ENCODE measurements at places on chromosomes 2 and 18.

DNA sequence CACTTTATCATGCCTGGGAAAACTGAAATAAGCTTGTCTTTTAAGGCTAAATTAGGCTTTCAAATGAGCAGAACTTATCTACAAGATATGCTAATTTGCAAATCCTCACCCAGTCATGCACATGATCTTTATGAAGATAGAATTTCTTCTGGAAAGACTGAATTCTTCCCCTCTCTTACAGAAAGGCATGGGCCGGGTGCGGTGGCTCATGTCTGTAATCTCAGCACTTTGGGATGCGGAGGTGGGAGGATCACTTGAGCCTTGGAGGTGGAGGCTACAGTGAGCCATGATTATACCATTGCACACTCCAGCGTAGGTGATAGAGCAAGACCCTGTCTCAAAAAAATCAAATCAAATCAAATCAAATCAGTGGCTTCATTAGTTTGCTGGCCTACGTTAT lies 11.7 kb upstream of the FOXI3 start:
- no peak for DNase-seq

GRCh38 chr2:69191634-69192033 lies 178.7 kb downstream of the ANTXR1 start:
- no peak for DNase-seq

- no peak for DNase-seq
Observed at GRCh38 chr2:90069290-90069894, 1377.9 kb downstream of the RPIA start.

GRCh38 chr2:106038601-106039375 lies 155.3 kb downstream of the UXS1 start:
- no peak for DNase-seq

DNA sequence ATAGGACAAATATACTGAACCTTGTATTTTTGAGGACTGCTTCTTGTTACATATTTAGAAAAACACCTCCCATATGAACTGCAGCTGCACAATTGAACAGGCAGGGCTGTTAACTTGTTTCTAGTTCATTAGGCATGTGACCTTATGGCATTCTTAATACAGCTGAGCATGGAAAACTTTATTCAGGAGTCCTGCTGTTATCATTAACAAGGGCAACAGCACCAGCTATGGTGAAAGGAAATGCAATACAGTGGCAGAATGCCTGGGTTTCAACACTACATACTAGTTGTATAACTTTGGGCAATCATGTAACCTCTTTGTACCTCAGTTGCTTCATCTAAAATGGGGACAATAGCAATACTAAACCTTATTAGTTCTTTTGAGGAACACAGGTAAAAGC lies 71.8 kb downstream of the GDF7 start:
- no peak for DNase-seq

DNA sequence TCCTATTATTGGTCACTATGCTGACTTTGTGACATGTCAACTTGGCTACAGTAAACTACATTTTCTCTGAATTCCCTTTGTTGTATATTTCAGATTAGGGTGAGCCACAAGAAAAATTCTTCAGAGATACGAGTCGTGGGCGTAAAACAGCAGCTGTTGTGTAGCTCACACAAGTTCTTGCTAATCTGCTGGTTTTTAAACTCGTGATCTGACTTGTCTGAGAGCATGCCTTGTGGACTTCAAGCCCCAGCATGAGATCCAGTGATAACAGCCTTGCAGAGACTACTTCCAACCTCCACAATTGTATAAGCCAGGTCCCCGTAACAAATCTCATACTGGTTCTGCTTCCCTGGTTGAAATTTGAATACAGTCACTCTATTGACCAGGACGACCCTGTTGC lies 259.8 kb upstream of the LYPD1 start:
- DNase-seq, result no peak

GRCh38 chr18:23071285-23071684 lies 64.0 kb upstream of the CABLES1 start:
- no peak for DNase-seq

DNA sequence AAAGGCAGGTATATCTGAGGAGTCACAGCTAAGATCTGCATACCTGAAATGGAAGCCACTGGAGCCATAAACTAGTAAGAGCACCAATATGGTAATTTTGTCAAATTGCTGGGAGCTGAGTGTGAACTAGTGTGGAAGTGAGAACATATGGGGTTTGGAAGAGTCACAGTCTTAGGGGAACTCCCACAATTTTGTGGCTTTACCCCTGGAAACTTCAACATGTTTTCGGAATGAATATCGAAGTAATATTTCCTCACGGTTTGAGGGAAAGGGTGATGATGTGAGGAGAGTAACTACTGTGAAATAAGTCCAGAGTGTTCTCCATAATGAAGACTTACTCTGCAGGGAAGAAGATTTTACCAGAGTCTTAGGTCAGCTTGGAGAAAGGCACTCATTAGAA lies 565.9 kb downstream of the RIT2 start:
- no peak for DNase-seq

DNA sequence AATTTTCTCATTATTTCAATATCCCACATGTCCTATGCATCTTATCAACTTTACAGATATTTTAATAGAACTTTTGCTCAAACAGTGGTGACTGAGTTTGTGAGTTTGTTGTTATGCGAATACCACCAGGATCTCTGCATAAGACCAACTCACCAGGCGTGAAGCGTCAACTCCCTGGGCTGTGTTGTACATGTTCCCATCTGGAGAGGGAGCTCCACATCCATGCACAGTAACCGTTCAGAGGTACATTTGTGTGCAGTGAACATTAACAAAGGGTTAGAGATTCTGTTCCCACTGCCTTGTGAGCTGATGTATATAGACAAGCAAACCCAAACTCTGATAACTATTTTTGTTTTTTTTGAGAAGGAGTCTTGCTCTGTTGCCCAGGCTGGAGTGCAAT lies 188.7 kb downstream of the MYT1L start:
- no peak for DNase-seq

GRCh38 chr2:235142601-235143000 lies 190.8 kb downstream of the SH3BP4 start:
- no peak for DNase-seq

DNA sequence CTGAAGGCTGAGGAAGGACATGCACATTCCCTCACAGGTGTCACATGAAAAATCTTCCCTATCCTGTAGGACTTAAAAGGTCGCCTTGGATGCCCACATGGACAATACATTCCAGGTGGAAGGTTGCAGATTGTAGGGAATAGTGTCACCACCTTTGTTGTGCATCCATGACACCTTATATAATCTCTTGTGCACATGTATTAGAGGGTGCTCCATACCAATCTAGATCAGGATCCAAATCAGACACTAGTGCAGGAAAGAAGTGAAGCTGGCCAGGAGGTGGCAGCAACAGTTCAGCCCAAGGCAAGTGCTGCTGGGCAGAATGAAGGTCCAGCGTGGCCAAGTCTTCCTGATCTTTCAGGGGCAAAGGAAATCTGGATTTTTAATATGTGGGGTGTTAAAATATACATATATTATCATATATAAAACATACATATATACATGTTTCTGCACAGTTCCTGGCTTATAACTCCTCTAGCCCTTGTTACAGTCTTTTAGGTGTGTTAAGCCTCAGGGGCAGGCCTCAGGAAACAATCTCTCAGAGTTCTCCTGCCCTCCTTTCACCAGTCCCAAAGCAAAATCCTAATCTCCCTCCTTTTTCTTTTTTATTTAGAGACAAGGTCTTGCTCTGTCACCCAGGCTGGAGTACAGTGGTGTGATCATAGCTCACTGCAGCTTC lies 16.6 kb downstream of the NIF3L1 start:
- peak; percentile 52 for DNase-seq

DNA sequence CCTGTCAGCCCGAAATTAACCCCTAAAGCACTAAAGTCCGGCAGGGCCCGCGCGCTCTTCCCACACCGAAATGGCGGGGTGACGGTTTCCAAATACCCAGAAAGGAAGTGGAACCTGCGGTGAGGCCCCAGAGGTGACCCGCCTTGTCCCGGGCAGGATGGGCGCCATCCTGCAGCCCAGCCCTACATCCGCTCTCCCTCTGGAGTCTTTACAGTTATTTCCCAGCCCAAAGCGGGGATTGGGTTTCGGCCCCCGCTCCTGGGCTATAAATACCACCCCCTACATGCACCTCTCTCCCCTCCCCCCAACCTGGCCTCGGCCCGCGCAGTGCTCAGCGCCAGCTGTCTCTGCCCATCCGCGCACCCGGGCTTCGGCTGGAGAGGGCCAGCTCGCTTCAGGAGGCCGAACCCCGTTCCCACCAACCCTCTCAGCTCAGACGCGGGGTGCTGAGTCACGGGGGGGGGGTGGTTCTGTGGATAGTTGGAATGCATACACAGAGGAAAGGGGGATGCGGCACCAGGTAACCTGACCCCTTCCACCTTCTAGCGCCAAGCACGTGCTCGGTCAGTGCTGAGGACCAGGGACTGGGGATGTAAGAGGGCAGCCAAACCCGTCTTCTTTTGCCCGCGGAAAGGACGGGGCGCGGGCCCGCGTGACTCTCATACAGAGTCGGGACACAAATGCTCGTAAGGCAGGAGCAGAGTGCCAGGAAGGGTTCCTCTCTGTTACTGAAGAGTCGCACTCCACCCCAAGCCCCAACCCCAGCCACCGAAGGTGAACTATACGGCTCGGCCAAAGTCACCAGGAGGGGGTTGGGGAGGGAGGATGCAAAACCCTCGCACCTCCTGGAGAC lies at the start of gene TUBA4B:
TUBA4B (plus strand) TSS at position 344 of the 853 bp plus-strand sequence; CDS start at position 509, 165 bp downstream.
- peak; percentile 10 for DNase-seq

GRCh38 chr2:144124882-144125281 lies 395.0 kb downstream of the ZEB2 start:
- DNase-seq, result no peak

GRCh38 chr2:228654707-228655106 lies 473.2 kb upstream of the SPHKAP start:
- DNase-seq, result no peak

- DNase-seq, result no peak
Observed at GRCh38 chr2:32402091-32402490, 45.3 kb downstream of the BIRC6 start.

- DNase-seq, result peak; percentile 58
Observed at GRCh38 chr2:64177315-64177714, 33.1 kb upstream of the PELI1 start.

GRCh38 chr18:62634979-62635630 lies 80.2 kb upstream of the PHLPP1 start:
- no peak for DNase-seq

DNA sequence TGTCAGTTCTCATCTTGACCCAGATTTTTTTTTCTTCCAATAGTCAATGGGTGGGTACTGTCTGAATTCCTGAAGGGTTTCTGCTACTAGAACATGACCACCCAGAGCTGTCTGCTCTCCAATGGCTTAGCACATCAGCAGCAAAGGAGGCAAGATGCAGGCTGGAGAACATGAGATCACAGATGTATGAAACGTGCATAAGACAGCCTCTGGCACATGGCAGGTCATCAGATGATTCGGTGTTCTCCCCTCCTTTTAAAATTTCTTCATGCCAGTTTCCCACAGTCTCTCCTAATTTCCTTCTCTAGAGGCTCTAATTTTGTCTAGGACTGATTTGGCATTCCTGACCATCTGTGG lies 359.3 kb upstream of the TNP1 start:
- no peak for DNase-seq

DNA sequence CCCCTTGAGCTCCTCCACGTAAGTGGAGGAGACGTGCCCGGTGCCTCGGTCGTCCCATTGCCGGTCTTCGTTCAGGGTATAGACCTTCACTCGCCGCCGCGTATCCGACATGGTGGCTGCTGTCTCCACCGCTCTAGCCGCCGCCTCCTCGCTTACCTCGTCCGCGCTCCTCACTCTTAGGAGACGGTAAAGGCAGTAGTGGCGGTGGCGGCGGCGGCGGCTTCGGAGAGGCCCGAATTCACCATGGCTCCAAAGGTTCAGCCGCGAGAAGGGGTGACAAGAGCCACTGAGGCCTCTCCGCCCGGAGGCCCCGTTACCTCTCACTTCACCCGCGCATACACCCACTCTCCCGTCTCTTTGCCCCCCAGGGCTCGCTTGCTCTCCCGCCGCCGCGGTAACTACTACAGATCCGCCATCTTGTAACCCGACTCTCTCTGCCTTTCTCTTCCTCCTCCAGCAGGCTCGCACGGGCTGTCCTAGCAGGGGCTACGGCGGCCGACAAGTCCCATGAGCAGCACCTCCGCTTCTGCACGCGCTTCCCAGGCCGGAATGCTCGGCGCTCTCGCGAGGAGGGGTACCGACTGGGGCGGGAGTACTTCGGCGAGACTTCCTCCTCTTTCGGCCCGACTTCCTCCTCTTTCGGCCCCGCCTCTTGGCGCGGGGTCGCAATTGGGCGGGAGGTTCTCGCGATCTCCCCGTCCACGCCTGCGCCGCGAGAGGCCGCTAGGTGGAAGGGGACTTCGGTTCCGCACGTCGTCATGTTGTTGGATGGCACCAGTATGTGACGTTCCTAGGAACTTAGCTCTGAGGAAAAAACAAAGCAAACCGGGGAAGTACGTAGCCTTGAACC lies at the start of gene PPP4R3B:
PPP4R3B (minus strand) TSS at position 448 of the 850 bp plus-strand sequence; CDS start at position 111, 337 bp downstream.
- DNase-seq, result peak; percentile 100

GRCh38 chr2:28403370-28403956 lies 10.8 kb downstream of the FOSL2 start:
- DNase-seq, result no peak

GRCh38 chr2:151760139-151760650 lies 25.9 kb upstream of the NEB start:
- DNase-seq, result no peak

DNA sequence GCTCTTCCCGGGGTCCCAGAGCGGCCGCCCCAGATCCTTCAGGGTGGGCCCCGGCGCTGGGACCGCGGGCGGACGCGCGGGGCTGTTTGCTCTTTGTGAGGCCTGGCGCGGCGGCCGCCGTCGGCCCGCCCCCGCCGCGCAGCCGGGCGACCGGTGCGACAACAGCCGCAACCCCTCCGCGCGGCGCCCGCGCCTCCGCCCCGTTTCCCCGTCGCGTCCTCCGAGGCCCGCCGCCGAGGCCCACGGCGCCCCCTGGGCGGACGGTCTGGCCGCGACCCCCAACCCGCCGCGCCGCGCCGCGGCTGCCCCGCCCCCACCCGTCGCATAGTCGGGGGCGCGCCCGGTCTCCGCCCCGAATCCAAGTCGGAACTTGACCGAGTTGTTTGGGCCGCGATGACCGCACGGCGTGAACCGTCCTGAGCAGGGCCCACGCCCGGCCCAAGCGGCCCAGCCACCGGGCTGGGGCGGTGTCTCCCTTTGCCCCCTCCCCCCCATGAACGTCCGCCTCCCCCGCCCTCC lies 448 bp downstream of the YPEL5 start:
- no peak for DNase-seq

GRCh38 chr2:143939626-143940330 lies 580.1 kb downstream of the ZEB2 start:
- DNase-seq, result no peak

DNA sequence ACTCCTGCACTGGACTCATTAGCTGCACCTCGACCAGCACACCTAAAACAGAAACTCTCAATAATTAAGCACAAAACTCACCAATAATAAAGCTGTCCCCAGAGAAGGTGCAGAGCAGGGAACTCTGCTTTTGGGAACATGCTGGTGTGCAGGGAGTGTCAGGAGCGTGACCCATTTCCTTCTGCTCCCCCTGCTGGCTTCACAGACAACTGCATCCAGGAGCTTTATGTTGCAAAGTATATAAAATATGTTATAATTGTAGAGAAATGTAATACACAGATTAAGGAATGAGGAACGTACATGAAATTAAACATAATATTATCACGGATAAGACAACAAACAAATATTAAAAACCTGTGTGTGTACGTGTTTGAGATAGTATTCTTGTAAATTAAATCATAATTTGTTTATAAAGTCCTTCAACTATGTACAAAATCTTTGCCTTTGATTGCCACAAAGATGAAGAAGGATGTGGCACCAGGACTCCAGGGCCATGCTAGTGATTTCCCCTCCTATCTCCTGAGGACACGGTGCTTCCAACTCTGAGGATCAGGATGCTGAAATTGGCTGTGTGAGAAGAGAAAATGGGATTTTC lies 68.6 kb upstream of the MAL start:
- peak; percentile 6 for DNase-seq

All from right lung (tissue), 10 donors.